ENCODE measurements at places on chromosomes 4 and X.
A peak's percentile ranks its signal among the peaks of the same experiment; 100 is the strongest.

DNA sequence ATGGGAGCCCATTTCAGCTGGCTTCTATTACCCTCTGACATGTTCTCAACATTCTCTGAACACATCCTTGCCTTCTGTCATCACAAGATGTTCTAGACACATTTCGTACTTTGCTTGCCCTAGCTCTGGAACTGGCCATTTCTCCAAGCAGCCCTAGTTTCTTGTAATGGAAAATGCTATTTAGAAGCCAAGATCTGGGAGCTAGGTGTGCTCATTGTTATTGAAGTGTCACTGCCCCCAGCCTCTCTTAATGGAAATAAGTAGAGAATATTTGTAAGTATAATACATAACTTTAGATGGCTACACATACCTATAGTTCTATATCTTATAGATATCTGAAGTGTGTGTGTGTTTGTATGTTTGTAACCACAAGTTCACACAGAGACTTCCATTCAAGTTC is 6.9 kb downstream of the MRFAP1L1 start:
- no peak for DNase-seq

DNA sequence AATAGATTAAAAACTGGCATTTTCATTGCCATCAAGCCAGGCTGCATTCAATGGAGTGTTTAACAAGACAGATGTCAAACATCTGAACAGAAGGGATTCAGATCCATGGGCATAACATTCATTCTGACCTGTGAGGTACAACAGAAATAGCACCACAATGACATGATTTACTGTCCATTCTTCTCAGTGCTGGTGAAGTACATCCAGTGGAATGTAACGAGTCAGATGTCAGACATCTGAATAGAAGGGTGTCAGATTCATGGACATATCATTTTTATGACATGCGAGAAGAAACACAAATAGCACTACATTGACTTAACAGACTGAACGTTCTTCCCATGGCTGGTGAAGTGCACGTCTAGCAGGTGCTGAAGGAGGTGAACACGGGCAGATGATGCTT is 186.4 kb downstream of the PPP4R3C start:
- DNase-seq, result no peak

- DNase-seq, result no peak
These were observed 99.1 kb downstream of the CHRNA9 start for GRCh38 chr4:40434126-40434687.

DNA sequence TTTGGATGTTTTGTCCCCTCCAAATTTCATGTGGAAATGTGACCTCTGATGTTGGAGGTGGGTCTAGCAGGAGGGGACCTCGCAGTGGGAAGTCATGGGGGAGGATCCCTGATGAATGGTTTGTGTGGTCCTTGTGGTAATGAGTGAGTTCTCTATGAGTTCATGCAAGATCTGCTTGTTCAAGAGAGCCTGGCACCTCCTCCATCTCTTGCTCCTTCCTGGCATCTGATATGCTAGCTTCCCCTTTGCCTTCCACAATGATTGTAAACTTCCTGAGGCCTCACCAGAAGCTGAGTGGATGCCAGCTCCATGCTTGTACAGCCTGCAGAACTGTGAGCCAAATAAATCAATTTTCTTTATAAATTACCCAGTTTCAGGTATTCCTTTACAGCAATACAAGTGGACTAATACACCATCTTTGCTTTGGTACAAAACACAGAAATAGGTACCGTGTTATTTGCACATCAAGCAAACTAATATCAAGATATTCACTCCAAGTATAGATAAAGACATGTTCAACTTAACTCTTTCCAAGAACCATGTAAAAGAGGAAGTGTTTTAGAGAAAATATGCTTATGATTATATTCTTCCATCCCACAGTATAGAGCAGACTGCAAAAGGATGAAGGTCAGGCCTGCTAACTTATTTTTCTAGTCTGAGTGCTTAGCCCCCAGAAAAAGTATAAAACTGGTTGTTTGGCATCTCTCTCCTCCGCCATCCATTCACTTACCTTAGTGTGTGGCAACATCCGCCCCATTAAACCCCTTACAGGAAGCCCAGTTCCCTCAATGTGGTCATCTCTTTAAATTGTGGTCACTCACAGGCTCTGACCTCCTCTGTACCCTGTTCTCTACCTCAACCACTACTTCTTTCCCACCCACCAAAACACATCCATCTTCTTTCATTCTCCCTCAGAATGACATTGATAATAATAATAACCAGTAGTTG is 6.7 kb downstream of the ARAP2 start:
- no peak for DNase-seq

- no peak for DNase-seq
These were observed 76.3 kb downstream of the RBPJ start for GRCh38 chr4:26397086-26397485.

- DNase-seq, result no peak
These were observed 13.4 kb upstream of the NHS start for GRCh38 chrX:17361620-17362019.

DNA sequence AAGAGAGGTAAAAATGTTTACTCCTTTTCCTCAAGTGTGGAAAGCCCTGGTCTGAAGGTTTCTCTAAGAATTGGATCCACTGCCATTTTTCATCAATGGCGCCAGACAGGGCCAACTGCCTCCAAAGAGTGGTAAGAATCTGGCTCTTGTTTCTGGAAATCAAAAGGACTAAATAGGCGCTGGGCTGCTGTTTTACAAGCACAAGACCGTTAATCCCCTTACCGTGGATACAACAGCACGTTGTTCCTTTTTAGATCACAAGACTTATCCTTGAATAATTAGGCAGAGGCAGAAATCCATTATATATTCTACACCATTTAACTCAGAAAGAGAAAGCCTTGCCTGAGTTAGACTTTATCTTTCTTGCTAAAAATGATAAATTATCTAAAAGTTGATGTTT is 10.6 kb downstream of the CLTRN start:
- DNase-seq, result no peak

GRCh38 chr4:181475781-181476507 is 767.3 kb upstream of the TENM3 start:
- DNase-seq, result no peak

- DNase-seq, result no peak
These were observed 6.5 kb upstream of the DACH2 start for GRCh38 chrX:86141786-86142185.

DNA sequence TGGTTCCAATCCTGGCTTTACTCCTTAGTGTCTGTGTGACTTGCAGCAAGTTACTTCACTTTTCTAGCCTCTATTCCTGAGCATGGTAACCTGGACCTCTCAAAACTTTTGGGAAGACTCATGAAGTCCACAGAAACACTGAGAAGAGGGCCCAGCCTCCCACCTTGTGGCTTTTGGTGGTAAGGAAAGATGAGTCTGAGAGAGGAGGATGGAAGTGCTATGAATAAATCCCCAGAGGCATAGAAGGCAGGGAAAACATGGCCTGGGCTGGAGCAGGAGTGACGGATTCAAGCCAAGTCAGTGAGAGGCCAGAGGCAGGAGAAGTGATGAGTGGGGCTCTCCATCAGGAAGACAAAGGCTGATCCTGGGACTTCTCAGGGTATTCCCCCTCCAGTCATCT is 10.9 kb upstream of the MAGEA4 start:
- no peak for DNase-seq

DNA sequence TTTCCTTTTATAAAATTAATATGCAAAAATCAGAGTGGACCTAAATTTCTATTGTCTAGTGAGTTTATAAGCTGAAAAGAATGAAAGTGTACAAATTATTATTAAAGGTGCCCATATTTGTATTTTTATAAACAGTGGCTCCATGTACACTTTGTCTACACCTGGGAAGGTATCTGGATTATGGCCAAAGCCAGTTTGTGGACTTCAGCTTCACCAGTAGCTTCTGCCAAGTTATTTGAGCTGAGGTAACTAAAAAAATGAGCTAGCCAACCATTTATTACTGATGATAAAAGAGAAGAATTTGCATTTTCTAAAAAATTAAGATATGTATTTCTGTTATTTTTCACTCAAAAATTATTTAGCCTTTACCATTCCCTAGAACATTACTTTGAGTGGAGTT is 32.3 kb upstream of the LRAT start:
- DNase-seq, result no peak

DNA sequence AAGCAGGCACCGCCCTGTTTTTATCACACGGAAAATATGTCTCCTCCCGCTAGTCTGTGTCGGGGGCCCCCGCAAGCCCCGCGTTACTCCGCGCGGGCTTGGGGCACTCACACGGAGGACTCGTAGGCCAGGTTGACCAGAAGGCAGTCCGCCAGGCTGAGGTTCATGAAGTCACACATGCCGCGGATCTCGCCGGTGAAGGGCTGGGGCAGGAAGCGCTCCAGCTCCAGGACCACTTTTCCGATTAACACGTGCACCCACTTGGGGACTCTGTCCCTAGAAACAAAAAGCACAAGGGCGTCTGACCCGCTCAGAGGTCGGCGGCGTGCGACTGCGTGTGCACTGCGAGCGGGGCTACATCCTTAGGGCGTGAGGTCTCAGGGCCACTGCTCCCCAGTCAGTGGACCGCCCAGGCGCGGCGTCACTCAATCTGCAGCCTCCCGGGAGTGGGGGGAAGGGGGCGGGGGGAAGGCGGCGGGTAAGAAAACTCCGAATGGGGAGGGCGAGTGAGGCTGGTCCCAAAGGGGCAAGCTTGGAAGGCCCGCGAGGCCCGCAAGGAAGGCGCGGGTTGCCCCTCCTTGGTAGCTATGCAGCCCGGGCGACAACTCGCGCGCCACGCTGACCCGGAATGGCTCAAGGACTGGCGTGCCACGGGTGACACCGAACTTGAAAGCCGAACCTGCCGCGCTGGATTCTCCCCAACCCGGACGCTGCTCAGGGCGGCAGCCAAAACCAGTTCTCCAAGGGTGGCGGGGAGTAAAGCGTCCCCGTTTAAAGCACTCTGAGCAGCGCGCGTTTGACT is 722 bp downstream of the NAAA start:
- peak; percentile 93 for DNase-seq

DNA sequence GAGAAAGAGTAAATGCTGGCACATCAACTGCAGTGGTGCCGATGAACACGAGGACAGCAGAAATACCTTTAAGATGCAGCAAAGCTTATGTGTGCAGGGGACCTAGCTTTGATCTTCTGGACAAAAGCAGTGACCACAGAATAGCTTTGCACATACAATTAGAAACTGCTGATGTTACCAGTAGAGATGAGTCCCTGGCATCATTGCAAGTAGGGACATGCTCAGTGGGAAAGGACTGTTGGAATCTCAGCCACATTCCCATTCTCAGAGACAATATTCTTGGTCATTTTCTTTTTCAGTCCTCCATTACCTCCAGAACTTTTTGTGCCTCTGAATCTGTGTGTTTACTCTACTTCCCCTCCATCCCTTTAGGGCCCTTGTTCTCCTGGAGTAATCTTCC is 16.9 kb upstream of the PDLIM3 start:
- no peak for DNase-seq

- no peak for DNase-seq
These were observed 62.3 kb downstream of the FAM193A start for GRCh38 chr4:2598511-2599303.

- no peak for DNase-seq
These were observed 93.3 kb downstream of the FANCB start for GRCh38 chrX:14779580-14779979.

- DNase-seq, result no peak
These were observed 1081.8 kb upstream of the GRID2 start for GRCh38 chr4:91222014-91222413.
